ENCODE measurements at places on chromosomes 2 and 18.

DNA sequence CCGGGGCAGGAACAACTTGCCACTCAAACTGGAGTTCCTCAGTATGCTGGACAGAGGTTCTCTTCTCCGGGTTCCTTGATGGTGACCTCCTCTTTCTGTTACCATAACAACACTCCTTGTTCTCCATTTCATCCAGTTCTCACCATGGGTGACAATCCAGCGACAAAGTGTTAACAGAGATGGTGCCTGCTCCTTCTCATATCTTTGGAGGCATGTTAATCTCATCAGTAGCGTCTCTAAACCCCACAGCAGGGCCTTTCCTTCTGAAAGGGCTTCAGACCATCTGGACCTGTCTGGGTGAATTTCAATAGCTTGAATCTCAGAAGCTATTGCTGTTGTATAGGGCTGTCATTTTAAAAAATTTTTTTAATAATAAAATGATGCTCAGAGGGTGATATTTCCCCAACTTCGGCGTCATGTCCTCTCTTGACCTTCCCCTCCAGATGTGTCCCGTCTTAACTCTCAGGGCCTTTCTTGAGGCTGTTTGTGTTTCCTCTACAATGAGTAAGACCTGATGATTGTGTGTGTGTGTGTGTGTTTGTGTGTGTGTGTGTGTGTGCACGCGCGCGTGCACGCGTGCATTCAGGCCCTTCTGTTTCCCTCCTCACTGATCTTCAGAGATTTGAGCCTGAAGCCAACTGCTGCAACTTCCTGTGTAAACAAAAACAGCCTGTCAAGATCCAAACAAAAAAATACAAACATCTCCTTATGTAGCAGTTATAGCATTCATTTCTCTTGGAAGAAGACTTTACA, 24.3 kb upstream of the CETN1 start:
- no peak for DNase-seq

DNA sequence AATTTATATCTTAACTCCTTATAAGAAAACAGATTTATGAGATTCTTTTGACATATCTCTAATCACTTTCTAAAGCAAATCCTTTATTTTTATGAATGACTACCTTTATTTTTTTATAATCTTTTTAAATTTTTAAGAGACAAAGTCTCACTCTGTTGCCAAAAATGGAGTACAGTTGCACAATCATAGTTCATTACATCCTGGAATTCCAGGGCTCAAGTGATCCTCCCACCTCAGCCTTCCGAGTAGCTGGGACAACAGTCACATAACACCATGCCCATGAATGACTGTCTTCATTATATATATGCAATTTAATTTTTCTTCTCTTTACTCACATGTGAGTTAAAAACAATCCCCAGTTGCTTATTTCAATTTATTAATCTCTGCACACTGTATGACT, 21.7 kb downstream of the ACADL start:
- no peak for DNase-seq

GRCh38 chr2:135650721-135651120, 90.9 kb upstream of the UBXN4 start:
- DNase-seq: peak; percentile 2

DNA sequence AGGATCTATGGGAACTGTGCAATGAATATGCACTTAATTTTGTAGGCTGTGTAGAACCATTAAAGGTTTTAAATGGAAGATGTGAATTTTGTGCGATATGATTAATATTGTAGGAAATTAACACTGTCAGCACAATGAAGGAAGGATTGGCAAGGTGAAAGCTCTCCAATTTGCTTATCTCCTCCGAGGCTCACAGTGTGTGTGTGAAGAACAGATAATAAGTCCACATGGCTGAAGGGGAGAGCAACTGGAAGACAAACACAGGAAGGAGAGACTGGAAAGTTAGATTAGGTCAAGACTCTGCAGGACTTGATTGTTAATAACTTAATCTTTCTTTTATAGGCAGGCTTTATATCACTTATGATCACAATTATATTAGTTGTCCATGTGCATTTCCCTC, 269.7 kb upstream of the VRK2 start:
- DNase-seq: no peak

- DNase-seq: peak; percentile 31
These were observed 38.9 kb upstream of the TRIM43 start for GRCh38 chr2:95552911-95553310.

DNA sequence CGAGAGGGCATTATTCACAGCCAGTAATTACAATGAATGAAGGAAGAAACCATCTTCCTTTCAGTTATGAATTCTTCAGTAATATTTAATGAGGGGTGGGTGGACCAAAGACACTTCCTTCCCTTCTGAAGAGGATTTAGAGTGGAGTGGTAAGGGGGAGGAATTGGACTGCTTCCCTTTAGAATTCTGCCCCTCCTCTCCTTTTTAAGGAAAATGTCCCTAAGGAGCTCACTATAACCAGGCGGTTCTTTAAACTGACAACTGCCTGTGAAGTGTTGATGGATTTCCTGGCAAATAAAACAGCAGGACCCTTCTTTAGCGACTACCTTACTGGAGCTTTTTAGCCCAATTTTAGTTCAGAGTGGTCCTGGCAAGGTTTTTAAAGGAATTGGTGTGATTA, 86.4 kb downstream of the LIMS1 start:
- no peak for DNase-seq

DNA sequence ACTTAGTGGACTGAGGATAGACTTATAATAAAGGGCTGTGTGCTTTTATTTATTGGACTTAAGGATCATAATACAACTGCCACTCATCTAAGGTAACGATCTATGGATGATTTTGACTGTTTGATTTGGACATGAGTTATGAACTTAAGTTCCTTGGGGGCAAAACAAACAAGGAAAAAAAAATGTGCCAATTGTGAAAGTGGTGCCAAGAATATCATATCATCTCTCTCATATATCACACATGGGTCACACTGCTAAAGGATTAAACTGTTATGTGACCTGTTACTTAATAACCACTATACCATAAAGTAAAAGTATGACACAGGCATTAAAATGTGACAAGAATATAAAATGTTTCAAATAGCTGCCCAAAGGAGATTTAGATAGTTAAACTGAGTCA, 886.3 kb downstream of the ERBB4 start:
- no peak for DNase-seq

- peak; percentile 64 for DNase-seq
These were observed 213.3 kb downstream of the NAPG start for GRCh38 chr18:10739152-10739551.

DNA sequence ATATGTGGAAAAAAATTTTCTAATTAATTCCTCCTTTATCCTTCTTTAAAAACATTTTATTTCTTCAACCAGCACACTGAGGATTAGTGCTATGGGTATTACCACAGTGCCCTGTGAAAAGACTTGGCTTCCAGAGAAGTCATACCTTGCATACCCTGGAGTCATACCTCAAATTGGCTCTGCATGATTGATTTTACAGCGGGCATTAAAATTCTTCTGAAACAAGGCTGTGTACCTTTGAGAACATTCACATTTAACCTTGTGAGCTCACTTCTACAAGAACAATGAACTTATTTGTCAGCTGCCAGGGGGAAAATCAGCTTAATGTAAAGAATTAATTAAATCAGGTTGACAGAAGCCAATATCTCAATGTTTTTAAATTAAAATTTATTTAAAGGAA, 44.6 kb downstream of the SLC35F5 start:
- no peak for DNase-seq

DNA sequence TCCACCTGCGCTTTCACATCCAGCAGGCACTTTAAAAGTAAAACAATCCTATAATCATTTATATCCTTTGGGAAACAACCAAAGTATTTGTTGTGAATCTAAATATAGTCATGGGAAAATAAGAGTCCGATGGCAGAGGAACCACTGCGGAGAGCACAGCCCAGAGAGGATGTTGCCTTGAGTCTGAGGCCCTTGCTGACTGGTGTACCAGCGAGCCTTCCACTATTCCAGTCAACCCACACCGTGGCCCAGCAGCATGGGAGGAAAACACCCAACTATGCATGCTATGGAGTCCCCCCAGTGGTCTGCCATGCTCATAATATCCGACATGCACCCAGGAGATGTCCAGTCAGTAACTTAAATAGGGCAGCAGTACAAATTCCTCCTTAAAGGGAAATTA, 21.6 kb downstream of the KANSL3 start:
- no peak for DNase-seq

- no peak for DNase-seq
These were observed 281.4 kb downstream of the KCNS3 start for GRCh38 chr2:18159896-18160295.

- peak; percentile 57 for DNase-seq
These were observed 19.5 kb upstream of the CFAP36 start for GRCh38 chr2:55500025-55500424.

GRCh38 chr2:144796164-144796563, 276.2 kb upstream of the ZEB2 start:
- DNase-seq: no peak

DNA sequence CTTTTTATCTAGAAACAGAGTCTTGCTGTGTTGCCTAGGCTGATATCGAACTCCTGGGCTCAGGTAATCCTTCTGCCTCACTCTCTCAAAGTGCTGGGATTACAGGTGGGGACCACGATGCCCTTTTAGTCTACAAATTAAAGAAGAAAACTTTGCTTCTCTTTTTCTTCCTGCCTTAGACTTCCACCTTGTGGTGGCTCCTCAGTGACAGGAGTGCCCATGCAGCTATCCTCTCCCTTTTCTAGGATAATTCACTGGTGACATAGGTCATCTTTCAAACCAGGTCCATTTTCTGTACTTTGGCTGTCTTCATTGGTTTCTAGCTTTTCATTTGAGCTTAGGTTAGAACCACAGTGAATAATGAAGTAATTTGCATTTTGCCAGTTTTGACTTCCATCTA, 13.6 kb downstream of the DCAF17 start:
- no peak for DNase-seq

- peak; percentile 87 for DNase-seq
These were observed 91.6 kb downstream of the ACKR3 start for GRCh38 chr2:236661061-236661761.

GRCh38 chr2:1886405-1886992, 142.2 kb upstream of the PXDN start:
- DNase-seq: peak; percentile 46

- DNase-seq: peak; percentile 30
These were observed 141.8 kb downstream of the GRB14 start for GRCh38 chr2:164479460-164479859.

GRCh38 chr2:199392363-199392762, 65.4 kb downstream of the SATB2 start:
- no peak for DNase-seq

DNA sequence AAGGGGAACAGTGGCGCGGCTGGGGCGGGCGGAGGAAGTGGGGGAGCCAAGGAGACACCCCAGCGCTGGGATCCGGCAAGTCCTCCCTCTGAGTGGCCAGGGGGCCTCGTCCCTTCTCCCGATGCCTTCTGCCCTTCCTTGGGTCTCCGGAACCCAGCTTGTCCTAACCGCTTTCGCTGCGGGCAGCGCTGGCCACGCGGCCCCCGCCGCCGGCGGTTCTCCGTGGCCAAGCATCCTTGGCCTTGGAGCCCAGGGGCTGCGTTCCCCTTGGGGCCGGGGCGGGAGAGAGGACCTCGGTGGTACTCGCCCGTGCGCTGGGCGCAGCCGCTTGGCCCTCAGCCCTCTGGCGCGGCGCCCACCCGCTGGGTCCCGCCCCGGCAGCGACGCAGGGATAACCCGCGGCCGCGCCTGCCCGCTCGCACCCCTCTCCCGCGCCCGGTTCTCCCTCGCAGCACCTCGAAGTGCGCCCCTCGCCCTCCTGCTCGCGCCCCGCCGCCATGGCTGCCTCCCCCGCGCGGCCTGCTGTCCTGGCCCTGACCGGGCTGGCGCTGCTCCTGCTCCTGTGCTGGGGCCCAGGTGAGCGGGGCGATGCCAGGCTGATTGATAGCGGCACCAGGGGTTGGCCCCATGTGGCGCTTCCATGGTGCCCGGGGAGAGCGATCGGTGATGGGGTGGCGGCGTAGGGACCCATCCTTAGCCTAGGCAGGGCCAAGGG, 128.7 kb downstream of the UXS1 start:
- DNase-seq: no peak

DNA sequence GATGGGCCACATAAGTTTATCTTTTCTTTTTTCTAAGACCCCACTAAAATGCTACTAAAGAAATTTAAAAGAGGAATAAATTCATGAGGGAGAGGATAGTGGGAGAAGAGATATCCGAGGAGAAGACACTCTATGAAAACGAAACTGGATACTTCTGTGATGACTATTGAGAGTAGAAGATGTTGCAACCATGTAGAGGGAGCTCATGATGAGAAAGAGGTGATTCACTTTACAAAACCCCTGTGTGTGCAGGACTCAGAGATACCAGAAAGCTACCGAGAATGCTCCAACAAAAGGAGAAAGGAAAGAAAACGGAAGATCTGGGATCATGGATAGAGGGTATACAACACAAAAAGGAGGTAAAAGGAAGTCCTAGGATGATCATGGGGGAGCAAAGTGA, 34.9 kb downstream of the SLC38A11 start:
- DNase-seq: peak; percentile 94

DNA sequence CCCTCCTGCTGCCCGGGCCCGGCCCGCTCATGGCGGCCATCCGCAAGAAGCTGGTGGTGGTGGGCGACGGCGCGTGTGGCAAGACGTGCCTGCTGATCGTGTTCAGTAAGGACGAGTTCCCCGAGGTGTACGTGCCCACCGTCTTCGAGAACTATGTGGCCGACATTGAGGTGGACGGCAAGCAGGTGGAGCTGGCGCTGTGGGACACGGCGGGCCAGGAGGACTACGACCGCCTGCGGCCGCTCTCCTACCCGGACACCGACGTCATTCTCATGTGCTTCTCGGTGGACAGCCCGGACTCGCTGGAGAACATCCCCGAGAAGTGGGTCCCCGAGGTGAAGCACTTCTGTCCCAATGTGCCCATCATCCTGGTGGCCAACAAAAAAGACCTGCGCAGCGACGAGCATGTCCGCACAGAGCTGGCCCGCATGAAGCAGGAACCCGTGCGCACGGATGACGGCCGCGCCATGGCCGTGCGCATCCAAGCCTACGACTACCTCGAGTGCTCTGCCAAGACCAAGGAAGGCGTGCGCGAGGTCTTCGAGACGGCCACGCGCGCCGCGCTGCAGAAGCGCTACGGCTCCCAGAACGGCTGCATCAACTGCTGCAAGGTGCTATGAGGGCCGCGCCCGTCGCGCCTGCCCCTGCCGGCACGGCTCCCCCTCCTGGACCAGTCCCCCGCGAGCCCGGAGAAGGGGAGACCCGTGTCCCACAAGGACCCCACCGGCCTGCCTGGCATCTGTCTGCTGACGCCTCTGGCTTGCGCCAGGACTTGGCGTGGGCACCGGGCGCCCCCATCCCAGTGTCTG, 767 bp downstream of the RHOB start:
- peak; percentile 44 for DNase-seq

GRCh38 chr2:161576421-161576820, 47.8 kb upstream of the SLC4A10 start:
- peak; percentile 1 for DNase-seq

- no peak for DNase-seq
These were observed 146.2 kb downstream of the MBP start for GRCh38 chr18:76986406-76986805.

Data from fibroblast of skin of right biceps (primary cell).